Stimulated activated CD4-positive, alpha-beta T cell treated with anti-CD3 and anti-CD28 coated beads, TNF-alpha, amount 100 ng/mL, for 1 hour (primary cell): ENCODE measurements at places on chromosomes 2 and 18.

DNA sequence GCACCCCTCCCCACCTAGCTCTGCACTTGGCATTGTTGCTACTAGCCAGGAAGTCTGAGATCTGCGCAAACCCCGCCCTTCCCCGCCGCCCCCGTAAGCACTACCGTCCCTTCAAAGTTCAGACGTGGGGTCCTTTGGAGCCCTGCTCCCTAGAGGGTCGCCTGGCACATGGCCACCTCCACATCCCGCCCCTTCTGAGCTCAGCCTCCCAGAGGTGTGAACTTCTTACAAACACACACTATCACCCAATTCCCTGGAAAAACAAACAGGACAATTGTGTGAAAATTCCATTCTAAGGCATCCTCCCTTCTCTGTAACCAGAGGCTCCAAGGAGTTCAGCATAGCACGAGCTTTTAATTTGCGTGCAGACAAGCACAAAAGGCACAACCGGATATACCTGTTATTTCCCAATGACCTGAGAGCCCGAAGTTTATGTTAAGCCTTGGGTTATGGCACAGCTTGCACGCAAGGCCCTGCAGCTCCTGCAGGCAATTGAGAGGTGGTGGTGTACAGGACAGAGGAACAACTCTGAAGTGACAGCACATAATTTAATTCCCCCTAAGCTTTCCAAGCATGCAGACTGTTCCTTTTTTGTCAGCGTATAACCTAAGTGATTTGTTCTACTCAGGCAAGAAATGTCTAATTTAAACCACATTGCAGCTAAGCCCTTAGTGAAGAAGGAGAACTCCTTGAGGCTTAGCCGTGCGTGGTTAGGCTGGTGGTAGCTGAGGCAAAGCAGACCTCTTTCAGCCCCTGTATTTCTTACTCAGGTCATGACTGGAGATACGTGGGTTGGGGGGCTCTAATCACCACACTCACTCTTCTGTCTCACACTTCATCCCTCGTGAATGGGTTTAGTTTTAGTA lies 20.3 kb upstream of the CYP1B1 start:
- DNase-seq: no peak

DNA sequence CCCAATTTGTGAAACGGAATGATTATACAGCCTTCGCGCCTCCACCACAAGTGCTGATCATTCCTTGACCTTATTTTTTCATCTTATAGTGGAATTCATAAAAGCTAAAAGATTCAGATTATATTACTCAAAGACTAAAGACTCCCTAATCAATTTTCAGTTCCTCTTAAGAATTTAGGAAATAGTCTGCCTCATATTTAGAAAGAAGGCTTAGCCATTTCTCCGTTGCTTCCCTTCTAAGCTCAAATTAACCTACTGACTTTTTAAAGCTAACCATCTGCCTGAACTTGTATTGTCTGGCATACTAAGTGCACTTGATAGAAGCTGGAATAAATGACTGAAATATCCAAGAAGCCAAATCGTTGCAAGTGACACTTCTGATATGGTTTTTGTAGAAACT lies 44.7 kb downstream of the HNRNPLL start:
- no peak for DNase-seq

- DNase-seq: no peak
These were observed 52.1 kb downstream of the PSTPIP2 start for GRCh38 chr18:46019936-46020335.

DNA sequence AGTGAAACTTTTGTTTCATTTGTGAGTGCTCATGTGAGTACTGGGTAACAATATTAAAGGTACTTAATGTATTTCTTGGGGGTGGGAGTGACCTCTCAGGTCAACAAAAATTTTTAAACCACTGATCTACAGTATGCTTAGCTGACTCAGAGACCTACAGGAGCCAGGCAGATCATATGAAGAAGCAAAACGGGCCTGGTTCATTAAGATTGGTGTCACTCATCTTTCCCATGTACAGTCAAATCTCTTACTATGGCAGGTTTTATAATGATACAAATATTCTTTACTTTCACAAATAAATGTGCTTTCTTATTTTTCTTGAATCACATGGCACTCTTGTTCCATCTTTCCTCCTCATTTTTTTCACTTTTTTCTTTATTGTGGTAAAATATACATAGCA lies 7.7 kb upstream of the TMSB10 start:
- no peak for DNase-seq

DNA sequence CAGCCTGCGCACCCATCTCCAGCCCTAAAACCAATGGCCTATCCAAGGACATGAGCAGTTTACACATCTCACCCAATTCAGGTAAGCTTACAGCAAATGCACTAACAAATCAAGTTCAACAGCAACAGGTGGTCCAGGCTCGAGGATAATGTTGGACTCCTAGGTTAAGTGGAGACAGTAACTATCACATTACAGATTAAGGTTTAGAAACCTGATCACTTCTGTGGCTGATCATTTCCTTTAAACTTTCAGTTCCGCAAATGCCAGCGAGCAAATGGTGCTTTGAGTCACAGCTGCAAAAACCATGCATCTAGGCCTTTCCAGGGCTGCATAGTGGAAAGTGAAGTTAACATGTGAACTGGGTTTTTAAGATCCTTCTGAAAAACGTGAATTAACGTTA lies 259.4 kb downstream of the GBX2 start:
- DNase-seq: no peak

- no peak for DNase-seq
These were observed 2.0 kb downstream of the SATB2 start for GRCh38 chr2:199455545-199456382.

- no peak for DNase-seq
These were observed 43.2 kb upstream of the GLS start for GRCh38 chr2:190837420-190837819.

DNA sequence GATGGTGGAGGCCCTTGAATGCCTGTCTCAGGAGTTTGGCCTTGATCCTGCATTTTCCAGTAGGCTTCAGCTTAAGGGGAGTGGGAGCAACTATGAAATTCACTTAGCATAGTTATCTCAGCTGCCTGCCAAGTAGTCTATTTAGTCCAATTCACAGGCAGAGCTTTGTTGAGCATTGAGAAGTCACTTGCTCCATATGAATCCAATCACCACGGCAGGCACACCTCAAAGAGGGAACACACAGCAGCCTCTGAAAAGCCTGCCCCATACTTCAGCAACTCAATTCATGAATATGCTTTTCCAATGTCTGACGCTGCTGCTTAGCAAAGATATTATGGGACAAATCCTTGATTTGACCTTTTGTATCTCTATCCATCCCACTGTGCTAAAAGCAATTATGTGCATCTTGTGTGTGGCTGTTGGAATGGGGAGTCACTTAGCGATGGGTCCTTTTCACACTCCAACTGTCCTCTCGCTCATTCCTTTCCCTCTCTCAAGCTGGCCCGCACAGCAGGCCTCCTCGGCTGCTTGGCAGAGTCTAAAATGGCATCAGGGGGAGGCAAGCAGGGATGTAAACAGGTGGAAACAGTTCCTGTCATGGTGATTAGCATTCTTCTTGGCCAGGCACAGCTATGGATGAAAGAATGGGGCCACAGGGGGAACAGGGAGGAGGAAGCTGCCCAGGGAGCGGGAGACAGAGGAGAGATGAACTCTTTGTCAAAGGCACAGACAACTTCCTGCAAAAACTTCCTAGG lies 56.0 kb upstream of the LRPPRC start:
- no peak for DNase-seq

- no peak for DNase-seq
These were observed 95.7 kb downstream of the CDC42EP3 start for GRCh38 chr2:37575780-37576179.

- DNase-seq: no peak
These were observed 112.9 kb downstream of the THADA start for GRCh38 chr2:43482961-43483360.

DNA sequence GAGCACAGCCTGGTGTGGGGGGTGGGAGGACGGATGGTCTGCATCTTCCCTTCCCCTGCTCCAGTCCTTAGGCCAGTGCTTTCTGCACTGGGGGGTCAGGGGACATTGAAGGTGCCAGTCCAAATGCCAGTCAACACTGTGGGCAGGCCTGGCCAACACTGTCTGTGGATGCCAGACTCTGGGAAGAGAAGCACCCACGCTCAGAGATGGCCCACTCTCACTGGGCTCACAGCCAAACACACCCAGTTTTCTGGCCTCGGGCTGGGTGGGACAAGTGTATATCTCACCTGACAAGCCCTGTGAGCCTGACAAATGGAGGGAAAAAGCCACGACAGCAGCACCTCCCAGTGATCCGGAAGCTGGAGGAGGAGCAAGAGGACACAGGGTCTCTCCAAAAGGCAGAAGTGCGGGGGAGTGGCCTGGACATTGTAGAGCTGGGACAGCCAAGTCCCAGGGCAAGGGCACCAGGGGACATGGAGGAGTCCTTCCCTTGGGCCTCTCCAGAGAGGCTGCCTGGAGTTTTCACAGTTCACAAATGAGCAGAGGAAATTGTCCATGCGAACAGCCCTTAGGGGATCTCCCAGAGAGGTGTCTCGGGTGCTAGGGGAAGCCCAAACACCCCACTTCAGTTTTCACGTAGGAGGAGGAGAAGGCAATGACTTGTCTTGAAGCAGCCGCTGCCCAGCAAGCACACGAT lies 79.3 kb downstream of the SDC1 start:
- no peak for DNase-seq

DNA sequence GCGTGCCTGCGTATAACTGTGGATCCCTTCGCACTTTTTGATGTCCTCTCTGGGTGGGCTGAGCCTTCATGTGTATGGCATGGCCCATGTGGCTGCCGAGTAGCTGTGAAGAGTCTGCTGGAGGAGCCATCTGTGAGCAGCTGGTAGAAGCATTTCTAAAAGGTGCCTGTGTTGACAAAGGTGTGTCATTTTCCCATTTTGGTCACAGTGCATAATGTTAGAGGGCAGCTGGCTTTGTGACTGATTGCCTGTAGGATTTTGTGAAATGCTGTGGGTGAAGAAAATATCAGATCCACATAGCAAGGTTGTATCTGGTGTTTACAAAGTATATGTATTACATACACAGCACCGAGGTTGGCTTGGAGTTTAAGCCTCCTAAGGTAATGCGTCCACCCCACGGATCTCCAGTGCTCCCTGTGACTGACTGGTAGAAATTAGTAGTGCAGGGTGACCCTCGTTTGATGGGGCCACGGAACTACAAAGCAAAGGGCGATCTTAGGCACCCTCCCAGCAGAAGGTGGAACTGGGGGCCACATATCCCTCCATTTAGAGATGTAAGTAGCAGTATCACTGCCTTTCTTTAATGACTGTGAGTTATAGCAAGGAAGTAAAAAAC lies 16.5 kb downstream of the GATA6 start:
- no peak for DNase-seq
